ENCODE measurements at places on chromosomes 1 and 21. TPM values are rescaled to one million over a fixed set of nuclear protein-coding genes. Genes with fewer than 3 reads are reported as not detected.
A peak's percentile ranks its signal among the peaks of the same experiment; 100 is the strongest.

DNA sequence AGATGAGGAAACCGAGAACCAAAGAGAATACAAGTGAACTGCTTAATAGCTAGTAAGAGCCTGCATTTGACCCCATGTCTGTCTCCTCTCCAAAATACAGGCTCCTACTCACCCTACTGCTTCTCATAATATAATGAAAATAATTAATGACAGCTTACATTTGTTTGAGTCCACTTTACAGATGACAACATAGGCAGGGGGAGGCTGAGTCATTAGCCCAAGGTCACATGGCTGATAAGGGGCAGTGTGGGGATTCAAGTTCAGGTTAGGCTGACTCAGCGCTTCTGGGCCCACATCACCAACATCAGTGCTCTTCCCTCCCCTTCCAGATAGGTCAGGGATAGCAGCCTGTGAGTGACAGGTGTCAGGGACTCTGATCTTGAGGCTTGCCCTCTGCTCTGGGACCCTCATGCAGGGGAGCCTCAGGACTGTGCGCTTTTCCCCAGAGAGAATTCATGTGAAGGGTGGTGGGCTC, 16.2 kb downstream of the AZIN2 start:
- peak; percentile 46 for DNase-seq

DNA sequence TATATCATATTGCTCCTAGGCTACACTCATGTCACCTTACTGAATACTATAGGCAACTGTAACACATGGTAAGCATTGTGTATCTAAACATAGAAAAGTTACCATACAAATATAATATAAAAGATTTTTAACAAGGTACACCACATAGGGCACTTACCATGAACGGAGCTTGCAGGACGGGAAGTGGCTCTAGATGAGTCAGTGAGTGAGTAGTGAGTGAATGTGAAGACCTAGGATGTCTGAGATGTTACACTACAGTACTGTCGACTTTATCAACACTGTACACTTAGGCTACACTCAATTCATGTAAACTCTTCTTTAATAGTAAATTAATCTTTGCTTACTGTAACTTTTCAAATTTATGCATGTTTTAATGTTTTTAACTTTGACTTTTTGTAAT, 81.0 kb upstream of the PLD5 start:
- no peak for DNase-seq

DNA sequence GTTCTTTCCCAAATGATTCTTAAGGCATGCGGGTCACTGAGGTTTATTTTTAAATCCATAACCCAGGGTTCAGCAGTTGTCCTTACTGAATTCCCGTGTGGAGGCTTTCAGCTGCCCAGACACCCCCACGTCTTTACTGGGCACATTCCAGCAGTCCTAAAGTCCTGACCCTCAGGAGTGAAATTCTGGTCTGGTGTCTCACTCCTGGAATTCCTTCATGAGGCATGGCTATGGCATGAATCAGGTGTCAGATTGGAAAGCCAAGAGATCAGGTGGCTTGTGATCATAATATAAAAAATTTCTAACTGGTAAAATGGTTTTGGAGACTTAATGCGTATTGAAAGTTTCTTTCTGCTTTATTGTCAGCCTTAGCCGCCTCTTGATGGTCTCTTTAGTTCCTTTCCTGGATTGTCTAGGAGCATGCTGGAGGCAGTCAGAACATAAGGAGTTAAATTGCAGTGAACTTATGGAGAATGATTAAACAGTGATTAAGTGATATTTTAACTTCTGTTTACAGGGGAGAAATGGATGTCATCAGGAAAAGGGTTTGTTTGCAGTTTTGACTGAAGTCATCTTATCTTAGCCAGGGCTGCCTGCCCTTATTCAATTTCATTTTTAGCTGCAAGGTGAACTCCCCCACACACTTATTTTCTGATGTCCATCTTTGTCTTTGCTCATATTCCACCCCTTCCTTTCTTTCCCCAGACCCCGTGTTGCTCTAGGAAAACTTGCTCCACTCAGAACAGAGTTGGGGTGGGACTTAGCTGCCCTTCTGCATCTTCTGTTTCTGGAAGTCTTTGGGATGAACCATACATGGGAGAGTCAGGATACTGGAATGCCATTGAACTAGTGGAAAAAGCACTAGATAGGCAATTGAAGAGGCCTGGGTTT, 25.7 kb upstream of the MACF1 start:
- peak; percentile 63 for DNase-seq

Gene DMBX1
- total RNA-seq, result not detected
